ENCODE measurements at places on chromosomes 16 and 17.

DNA sequence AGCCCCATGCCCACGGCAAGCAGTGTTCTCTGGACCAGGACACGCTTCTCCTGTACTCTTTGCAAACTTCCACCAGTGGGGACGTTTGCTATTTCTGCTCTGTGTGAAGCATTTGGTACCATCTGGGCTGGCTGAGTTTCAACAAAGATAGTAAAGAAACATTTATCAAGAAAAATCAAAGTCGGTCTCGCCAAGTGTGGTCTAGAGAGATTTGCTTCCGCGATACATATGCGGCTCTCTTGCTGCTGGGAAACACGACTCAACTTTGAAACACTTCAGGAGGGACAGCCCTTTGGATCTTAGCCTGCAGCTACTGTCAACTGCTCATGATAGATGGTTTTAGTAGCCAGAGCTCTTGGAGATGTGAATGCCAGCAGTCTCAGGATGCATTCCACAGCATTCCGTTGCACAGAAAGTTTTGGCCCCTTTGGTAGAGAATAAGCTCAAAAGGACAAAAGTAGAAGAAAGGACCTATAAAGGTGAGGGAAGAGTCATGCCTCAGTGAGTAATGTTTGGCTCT, 168.2 kb upstream of the CACNG3 start:
- DNase-seq, result no peak

DNA sequence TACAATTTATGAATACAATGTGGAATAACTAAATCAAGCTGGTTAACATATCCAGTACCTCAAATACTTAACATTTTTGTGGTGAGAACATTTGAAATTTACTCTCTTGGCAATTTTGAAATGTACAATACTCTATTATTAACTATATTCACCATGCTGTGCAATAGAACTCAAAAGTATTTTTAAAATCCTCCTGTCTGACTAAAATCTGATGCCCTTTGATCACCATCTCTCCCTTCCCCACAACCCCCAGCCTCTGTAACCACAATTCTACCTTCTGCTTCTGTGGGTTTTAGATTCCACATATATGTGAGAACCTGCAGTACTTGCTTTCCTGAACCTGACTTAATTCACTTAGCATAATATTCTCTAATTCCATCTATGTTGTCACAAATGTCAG, 71.6 kb upstream of the ALOX12 start:
- DNase-seq, result no peak

DNA sequence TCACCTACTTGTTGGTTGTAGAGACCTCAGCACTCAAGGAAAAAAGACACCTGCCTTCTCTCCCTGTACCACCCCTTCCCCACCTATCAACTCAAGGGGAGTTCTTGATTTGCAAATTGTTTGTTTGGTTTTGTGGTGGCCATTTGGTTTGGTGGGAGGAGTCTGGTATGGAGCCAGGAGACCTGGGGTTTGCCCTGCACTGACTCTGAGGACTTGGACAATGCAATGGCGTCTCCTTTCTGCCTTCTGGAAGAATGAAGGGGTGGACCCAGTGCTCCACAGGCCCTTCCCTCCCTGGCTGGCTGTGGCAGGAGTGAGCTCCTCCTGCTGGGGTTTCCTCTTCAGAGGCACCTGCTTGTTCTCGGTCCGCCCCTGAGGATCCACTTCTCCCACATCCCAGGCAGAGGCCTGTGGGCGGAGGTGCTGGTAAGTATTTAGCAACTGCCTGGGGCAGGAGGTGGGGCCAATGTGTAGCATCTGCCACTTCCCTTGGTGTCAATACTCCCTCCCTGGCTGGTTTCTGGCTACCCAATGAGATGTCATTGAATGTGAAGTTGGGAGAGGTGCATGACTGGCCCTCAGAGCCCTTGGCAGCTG, 164.5 kb downstream of the NTN1 start:
- no peak for DNase-seq

- no peak for DNase-seq
These were observed 8.6 kb downstream of the RFWD3 start for GRCh38 chr16:74657870-74658642.

- no peak for DNase-seq
These were observed 6.0 kb downstream of the MYH4 start for GRCh38 chr17:10463402-10463801.

DNA sequence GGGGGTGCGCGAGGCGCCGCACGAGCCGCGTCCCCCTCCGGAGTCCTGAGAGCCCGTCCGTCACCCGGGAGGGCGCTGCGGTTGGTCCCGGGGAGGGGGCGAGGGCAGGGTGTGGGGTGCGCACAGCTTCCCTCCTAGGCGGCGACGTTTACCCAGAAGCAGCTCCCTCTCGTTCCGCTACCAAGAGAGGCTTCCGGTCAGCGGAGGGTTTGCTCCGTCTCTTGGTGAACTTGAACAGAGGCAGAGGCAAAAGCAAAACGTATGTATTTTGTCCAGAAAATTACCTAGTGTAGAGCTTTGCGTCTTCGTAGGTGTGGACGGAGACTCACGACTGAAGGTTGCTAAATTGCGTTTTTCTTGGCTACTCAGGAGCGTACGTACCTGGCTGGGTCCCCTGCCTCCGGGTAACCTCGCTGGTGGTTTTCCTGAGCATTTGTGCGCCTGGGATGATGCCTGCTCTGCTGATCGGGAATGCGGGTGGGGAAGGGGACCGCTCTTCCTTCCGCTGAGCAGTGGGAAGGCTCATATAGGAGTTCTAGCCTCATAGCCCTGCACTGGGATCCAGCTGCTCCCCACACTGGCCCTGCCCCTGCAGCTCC, 833 bp downstream of the WSCD1 start:
- DNase-seq, result peak; percentile 47

GRCh38 chr17:21330436-21331160, 45.6 kb upstream of the KCNJ12 start:
- no peak for DNase-seq

DNA sequence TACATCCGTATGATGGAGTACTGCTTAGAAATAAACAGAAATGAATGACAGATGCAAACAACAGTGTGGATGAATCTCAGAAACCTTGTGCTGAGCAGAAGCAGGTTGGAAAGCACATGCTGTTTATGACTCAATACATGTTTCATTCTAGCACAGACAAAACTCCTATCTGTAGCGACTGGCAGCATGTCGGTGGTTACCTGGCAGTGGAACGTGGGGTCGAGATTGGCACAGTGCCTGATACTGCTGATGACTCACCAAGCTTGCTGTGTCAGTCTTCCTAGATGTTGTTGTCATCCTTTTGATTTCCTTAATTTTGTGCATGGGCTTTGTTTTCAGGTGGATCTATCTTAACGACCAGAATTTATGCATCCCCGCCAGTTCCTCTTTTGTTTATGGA, 62.1 kb downstream of the GAN start:
- DNase-seq, result no peak

- no peak for DNase-seq
These were observed 63.7 kb upstream of the LYRM9 start for GRCh38 chr17:27956601-27957445.

DNA sequence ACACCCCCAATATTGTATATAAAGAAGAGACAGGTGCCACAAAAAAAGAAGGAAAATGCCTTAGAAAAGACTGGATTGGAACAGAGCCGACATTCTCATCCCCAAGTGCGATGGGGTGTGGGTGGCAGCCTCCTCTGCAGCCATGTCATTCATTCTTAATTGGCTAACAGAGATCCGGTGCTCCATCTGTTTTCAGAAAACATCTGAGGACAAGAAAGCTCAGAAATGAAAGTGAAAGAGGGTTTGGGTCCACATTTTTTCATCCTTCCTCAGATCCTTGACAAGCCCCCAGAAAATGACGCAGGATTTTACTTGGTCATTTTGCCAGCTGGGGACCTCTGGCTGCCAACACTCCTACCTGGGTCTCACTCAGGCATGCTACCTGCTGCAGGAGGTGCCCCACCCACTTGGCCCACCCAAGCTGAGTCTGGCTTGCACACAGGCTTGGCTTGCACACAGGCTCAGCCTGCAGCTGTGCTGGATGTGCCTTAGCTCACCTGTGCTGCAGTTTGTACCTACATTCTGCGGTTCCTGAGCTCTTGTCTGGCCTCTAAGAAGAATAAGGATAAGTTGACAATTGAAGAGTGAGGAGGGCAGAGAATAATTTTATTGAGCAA, 21.9 kb downstream of the KIF2B start:
- no peak for DNase-seq

DNA sequence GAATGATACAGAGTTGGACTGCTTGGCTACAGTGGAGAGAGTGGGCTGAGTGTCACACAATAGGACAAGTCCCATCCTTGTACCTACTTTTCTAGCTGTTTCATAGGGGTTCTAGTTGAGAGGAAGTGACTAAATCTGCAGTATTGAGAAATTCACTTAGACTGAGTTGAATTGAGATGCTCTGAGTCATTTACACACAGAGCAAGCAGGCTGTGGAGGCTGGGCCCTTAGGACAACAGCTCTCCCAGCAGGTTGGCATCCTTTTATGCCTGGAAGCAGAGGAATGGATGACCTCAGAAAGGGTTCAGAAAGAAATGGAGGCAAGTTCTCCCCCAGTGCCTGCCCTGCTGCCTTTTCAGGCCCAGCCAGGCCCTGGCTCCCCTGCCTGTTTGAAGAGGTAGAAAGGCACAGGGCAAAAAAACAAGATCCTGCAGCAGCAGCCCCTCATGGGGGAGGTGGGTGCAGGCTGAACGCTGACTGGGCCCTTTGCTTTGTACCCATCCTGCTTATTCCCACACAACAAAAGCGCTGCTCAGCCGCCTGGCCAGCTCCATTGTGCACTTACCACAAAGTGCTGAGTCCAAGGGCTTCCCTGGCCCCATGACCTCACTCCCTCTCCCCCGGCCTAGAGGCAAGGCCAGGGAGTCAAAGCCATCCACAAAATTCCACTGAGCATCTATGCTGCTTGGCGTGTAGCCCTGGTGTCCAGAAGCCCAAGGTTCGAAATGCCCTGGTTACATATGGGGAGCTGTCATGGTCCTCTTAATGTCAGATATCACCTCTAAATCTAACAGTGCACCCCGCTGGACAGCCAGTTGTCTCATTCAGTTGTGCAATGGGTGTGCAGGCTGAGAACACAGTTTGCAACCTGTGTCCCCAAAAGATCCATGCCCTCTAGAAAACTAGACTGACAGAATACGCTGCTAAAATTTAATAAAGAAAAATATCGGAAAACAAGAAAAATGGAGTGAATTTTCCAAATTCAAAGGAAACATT, 5.4 kb upstream of the CRYBA1 start:
- no peak for DNase-seq

- DNase-seq, result no peak
These were observed 41.9 kb upstream of the SKAP1 start for GRCh38 chr17:48471817-48472410.
